ENCODE measurements at places on chromosomes 4 and X.

DNA sequence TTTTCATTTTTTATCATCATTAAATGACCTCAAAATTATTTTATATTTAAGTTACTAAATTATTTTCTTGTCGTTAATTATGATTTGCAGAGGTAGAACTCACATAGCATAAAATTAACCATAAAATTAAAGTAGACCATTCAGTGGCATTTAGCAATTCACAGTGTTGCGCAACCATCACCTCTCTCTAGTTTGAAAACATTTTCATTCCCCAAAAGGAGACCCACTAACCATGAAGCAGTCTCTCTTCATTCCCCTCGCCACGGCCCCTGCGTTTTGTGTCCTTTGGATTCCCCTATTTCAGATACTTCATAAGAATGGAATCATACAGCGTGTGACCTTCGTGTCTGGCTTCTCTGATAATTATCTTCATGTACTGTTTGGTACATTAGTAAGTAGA, 154.9 kb downstream of the ENPP6 start:
- DNase-seq, result no peak

GRCh38 chr4:69467797-69468196, 27.9 kb downstream of the UGT2B4 start:
- DNase-seq, result no peak

GRCh38 chr4:61149278-61149677, 50.8 kb upstream of the ADGRL3 start:
- no peak for DNase-seq

GRCh38 chrX:1099146-1099770, 113.2 kb downstream of the CRLF2 start:
- no peak for DNase-seq

DNA sequence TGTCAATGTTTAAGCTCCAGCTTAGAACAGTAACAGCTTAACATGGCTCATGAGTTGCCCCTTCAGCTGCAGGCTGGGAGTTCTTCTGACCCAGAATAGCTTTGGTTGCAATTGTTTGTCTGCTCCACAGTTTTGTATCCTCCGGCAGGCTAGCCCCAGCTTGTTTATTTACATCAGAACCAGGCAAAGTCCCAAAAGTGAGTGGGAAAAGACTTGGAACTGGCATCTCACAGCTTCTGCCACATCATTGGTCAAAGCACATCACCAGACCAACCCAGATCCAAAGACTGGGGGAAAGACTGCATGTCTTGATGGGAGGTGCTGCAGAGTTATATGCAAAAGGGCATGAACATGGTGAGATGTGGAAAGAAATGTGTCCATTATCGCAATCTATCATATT, 231.2 kb upstream of the CPEB2 start:
- no peak for DNase-seq

DNA sequence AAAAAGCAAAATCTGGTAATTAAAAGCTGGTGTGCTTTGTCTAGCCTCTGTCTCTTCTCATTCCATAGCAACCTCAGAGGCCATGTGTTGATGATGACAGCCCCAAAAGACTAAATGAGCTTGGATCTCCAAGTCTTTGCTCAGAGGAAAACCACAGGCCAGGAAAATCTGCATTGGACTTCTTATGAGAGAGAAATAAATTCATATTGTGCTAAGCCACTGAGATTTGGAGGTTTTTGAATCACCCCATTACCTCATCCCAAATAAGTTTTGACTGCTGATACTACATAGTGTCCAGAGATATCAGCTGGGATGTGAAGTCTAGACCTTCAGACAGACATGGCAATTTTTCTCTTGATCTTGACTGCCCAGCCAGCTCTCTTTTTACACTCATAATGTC, 178.6 kb upstream of the DIPK2B start:
- DNase-seq, result no peak

- peak; percentile 6 for DNase-seq
Observed at GRCh38 chrX:48890296-48890925, 7.2 kb downstream of the TIMM17B start.

GRCh38 chr4:7398104-7398423, 36.7 kb downstream of the PSAPL1 start:
- peak; percentile 47 for DNase-seq

GRCh38 chr4:142983589-142983988, 137.5 kb upstream of the INPP4B start:
- DNase-seq, result no peak

GRCh38 chr4:156053174-156053573, 99.5 kb upstream of the CTSO start:
- DNase-seq, result no peak

Data from NCI-H1694 treated with DMSO at 0.1 percent for 48 hours (cell line).